ENCODE measurements at places on chromosomes 4 and X. TPM values are rescaled to one million over a fixed set of nuclear protein-coding genes. Genes with fewer than 3 reads are reported as not detected.

Gene ASB5
- total RNA-seq, result not detected

Gene COX7B2
- total RNA-seq, result not detected

Gene MAGEB1
- total RNA-seq, result not detected

Gene MEPE
- not detected for total RNA-seq

Gene SMIM10
- not detected for total RNA-seq

Gene GABRB1
- total RNA-seq, result not detected

Gene TLL1
- 1.4 TPM for total RNA-seq

Gene SULT1B1
- 0.21 TPM for total RNA-seq

Gene HSFX2
- total RNA-seq, result not detected

Gene ZCCHC12
- not detected for total RNA-seq

Gene XAGE1A
- total RNA-seq, result not detected

Gene C4orf36
- total RNA-seq, result 3.5 TPM

Gene TBC1D25
- 18.2 TPM for total RNA-seq

Gene PNCK
- not detected for total RNA-seq

Gene NUP62CL
- 7.3 TPM for total RNA-seq

Gene RHOXF1
- total RNA-seq, result not detected

Gene AVPR2
- total RNA-seq, result not detected

Gene ETNPPL
- not detected for total RNA-seq

Gene SLC9A7
- 29.3 TPM for total RNA-seq

Gene ZNF275
- total RNA-seq, result 10.7 TPM

Measured in MCF 10A (cell line).